Stimulated activated CD4-positive, alpha-beta T cell treated with anti-CD3 and anti-CD28 coated beads, Interleukin-1b, Interleukin-23, amount 100 ng/mL, for 1 hour (primary cell): ENCODE measurements at places on chromosomes 3 and 15.

DNA sequence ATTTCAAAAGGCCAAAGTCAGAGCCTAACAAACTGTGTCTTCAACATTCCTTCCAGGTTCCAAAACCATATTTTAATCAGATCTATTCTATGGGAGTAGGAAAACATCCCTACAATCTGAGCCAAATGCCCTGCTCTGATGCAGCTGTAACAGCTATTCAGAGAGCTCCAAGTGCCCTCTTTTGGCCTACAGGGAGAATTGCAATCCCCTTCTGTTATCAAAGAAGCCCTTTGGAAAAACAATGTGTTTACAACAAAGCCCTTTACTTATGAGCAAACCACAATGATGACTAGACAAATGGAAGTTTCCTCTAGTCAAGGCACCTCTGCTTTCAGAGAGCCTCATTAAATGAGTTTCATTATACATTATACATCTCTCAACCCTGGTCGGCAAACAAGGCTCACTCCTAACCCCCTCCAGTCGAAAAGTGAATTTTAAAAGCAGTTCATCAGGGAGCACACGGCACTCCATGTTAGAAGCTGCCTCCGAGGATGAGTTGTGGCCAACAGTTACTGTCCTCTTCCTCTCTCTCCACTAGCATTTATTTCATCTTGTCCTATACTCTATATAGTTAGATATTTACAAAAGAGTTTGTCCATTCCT is 42.6 kb upstream of the TMCO5A start:
- no peak for DNase-seq

GRCh38 chr15:52232327-52232726 is 41.1 kb upstream of the GNB5 start:
- no peak for DNase-seq

DNA sequence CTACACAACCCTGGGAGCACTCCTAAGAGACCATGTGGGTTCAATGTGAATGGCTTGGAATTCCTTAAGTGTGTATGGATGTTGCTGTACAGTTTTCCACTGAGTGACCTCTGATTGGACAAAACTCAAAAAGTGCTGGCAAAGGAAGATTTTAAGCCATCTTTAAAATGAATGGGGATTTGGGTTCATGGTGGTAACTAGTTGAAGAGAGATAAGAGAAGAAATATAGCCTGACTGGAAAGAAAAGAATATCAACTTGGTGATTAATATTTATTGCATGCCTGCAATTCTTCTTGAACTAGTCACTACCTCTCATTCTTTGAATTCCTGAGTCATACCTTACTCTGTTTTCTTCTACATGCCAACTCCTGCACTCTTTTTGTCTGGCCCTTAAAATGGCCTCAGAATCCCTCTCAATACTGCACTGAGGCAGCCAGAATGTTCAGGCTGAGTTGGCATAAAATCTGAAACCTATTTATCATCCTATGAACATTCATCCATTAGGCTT is 124.7 kb downstream of the RPL22L1 start:
- no peak for DNase-seq

GRCh38 chr15:95605098-95605497 is 725.4 kb upstream of the NR2F2 start:
- no peak for DNase-seq

DNA sequence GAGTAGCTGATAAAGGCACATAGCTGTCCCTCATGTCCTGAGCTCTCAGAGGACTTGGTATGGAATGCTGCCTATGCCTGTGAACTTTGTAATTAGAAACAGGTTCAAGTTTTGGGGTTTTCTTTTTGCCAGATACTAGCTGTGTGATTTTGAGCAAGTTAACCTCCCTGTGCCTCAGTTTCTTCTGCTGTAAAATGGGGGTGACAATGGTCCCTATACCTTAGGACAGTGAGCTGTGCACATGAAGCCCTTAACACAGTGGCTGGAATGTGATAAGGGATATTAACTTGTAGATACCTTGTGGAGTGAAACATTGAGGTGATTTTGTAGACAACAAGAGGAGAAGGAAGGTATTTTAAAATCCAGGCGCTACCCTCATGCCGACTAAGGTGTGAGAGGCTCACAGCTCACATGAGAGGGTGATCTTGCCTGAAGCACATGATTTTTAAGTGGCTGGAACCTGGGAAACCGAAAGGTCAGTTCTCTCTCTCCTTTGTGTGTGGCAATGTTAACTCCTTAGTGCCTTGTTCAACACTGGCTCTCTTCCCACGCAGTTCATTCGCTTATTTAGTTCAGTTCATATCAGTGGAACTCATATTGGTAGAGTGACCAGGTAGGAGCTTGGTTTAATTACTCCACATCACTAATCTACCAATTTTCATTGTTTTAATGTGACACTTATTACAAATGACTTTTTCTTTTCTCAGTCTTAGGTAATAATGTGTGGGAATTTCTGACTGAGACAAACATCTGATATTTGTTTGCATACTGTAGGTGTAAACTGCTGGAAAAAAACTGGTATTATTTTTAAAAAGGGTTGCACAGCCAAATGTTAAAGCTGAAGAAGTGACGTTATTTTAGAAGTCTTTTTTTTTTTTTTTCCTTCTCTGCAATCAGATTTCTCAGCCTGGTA is 236.2 kb downstream of the ITPR1 start:
- no peak for DNase-seq

DNA sequence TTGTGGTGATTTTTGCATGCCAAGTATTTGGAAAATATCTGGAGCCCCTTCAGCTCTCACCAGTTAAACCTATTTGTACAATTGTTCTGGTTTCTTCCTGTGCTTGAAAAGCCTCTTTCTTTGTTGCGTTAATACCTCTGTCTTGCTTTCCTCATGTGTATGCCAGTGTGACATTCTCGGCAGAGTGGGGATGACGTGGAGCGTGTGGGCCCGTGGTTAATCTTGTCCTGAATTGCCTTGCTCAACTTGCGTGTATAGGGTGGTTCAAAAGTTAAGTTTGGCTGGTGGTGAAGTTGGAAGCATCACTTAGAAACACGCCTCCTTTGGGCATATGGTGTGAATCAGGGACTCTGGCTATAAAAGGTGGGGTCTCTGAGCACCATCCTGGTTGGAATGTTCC is 67.1 kb downstream of the IGF1R start:
- no peak for DNase-seq

DNA sequence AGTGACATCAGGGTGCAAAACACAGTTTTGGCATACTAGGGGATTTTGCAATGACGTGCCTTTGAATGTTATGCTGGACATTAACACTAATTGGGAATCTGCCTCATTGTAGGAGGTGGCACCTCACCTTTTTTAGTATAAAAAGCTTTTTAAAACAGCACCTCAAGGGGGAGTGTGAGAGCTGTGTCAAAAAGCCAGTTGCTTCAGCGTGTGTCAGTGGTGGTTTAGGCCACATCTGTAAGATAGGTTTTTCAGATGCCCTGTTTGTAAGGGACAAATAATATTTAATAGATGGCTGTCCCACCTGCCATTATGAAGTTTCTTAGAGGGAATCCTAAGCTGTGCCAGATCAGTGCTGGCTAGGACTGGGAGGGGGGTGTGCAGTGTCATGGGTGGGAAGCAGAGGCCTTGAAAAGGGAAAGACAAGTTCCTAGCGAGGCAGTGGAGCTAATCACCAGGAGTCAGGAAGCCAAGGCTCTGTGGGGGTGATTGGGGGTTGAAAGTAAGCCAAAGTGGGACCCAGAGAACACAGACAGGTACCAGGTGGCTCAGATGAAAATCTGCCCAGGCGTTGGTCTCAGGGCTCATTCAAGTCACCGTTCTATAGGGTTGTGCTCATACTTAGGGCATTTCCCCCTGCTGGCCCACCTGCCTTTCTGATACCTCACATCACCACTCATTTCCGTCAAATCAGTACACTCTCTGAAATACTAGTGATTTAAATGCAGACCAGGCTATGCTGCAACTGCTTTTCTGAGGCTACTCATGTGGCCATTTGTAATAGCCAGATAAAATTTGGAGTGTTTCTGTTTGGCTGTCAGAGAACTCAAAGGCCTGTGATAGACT is 120.5 kb downstream of the BBX start:
- no peak for DNase-seq

DNA sequence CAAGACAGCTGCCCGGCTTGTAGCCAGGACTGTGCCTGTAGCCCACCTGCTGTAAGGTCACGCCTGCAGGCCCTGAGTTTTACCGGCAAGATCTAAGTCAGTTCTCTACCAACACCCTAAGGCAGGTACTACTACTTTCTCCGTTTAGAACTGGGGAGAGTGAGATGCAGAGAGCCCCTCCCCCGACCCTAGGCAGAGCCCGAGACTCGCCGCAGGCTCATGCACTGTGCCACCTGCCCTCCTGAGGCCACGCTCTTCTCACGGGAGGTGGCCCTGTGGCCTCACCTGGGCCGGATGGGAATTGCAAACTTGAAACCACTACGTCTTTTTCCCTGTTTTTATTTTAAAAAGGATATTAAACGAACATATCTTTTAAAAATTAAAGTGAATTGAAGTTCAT is 36.9 kb upstream of the PCSK6 start:
- no peak for DNase-seq
